NCI-H748 treated with DMSO at 0.1 percent for 48 hours (cell line): ENCODE measurements at places on chromosomes 6 and 20.

- no peak for DNase-seq
Observed at GRCh38 chr6:130670142-130670541, 157.1 kb upstream of the SMLR1 start.

DNA sequence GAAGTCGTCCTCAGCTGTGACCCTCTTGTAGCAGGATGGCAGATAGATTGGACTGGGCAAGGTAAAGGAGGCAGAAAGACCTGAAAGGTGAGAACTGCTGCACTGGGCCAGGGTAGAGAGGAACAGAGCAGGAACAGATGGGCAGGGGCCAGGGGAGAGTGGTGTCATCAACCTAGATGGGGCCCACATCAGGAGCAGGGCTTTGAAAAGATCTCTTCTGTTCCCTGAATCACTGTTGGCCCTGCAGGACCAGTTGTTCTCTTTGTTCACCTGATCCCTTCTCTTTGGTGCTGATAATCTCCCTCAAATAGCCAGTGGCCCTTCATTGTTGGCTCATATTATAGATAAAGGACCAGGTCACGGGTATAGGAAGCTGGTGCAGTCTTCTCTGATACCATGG is 59.9 kb downstream of the DTD1 start:
- no peak for DNase-seq

DNA sequence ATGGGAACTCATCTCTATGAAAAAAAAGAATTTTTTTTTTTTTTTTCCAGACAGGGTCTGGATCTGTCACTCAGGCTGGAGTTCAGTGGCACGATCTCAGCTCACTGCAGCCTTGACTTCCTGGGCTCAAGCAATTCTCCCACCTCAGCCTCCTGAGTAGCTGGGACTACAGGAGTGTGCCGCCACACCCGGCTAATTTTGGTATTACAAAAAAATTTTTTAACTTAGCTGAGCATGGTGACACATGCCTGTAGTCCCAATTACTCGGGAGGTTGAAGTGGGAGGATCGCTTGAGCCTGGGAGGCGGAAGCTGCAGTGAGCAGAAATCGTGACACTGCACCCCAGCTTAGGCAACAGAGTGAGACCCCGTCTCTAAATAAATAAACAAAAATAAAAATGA is 7.5 kb downstream of the DEF6 start:
- DNase-seq, result no peak

GRCh38 chr20:20785226-20785625 is 72.8 kb upstream of the RALGAPA2 start:
- DNase-seq, result no peak

GRCh38 chr6:90403489-90404381 is 107.1 kb upstream of the BACH2 start:
- DNase-seq, result no peak

DNA sequence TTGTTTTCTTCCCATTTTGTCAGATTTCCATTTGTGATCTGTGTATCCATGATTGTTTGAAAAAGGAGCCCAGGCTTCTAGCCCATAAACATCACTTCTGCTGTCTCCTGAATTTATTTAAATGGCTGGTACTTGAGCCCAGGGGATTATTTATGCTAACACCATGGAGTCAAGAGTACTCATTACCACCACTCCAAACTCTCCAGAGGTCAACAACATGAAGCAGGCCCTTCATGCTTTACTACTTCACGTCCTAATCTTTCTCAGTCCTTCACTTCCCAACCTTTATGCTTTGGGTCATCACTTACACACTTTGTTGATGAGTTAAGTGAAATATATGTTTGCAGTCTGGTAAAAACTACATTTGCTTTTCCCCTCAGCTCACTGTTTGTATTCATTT is 247.8 kb downstream of the BMP2 start:
- peak; percentile 64 for DNase-seq

DNA sequence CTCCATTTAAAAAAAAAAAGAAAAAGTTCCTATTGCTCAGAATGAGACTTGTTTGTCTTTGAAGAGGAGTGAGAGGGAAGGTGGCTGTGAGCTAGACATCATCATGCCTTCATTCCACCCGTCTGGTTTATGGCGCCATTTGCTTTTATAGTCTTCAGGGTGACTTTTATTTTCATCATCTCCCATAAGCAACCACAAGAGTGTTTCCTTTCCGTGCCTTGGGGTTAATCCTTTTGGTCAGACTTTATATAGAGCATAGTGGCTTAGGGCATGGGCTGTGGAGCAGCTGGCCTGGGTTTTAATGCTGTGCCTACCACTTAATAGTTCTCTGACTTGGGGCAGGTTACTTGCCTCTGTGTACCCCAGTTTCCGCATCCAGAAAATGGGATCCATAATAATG is 77.8 kb downstream of the RREB1 start:
- no peak for DNase-seq

GRCh38 chr20:38674092-38674764 is 50.1 kb upstream of the SLC32A1 start:
- no peak for DNase-seq

DNA sequence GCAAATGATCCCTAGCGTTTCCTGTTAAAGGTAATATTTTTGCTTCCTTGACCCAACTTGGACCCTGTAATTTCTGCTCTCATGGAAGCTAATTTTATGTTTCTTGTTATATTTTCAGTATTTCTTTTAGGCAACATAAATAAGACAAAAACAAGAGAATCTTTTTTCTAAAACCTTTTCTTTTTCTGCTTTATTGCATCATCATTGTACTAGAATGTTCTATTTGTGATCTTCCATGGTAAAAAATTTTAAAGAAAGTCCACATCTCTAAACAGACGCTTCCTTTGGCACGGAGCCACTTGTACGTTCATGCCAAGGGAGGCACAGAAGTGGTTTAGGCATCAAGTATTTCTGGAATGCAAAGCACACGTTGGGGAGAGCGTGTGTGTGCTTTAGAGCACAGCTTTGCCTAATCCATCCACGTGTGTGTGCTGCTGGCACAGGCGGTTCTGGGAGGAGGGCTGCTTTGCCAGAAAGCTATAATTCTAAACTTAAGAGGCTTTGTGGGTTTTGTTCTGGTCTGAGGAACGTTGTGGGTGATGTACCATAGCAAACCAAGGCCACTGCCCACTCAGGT is 98.3 kb downstream of the SASH1 start:
- DNase-seq, result no peak
